Neural progenitor cell (in vitro differentiated cells): ENCODE measurements at places on chromosomes 4 and X. TPM values are rescaled to one million over a fixed set of nuclear protein-coding genes. Genes with fewer than 3 reads are reported as not detected.

The DDX60 gene
- 3.3 and 7.8 TPM in 2 replicates for total RNA-seq

The DMRTC1 gene
- total RNA-seq: not detected in 2 replicates

The CLIC2 gene
- 0.28 TPM in 1 of 2 replicates, not detected in the other for total RNA-seq

The PPBP gene
- not detected in 2 replicates for total RNA-seq

The NXF2B gene
- 0.96 and 2.2 TPM in 2 replicates for total RNA-seq

The RHOXF1 gene
- not detected in 2 replicates for total RNA-seq

The ZNF595 gene
- 29.1 and 36.0 TPM in 2 replicates for total RNA-seq

The KCTD8 gene
- 0.06 TPM in 1 of 2 replicates, not detected in the other for total RNA-seq

The PAK3 gene
- total RNA-seq: 8.3 and 12.5 TPM in 2 replicates

The SASH3 gene
- not detected in 2 replicates for total RNA-seq

The ANKRD37 gene
- 12.5 and 16.3 TPM in 2 replicates for total RNA-seq

The PPARGC1A gene
- 1.7 and 6.6 TPM in 2 replicates for total RNA-seq

The F8A1 gene
- total RNA-seq: 5.5 and 8.7 TPM in 2 replicates

The CLGN gene
- total RNA-seq: 22.7 and 37.8 TPM in 2 replicates

The SPIN4 gene
- 13.1 and 14.6 TPM in 2 replicates for total RNA-seq

The EDA gene
- total RNA-seq: 6.8 and 7.4 TPM in 2 replicates

The PCSK1N gene
- 2.4 TPM in 1 of 2 replicates, not detected in the other for total RNA-seq

The SERTM2 gene
- 0.50 and 0.51 TPM in 2 replicates for total RNA-seq

The RBM46 gene
- total RNA-seq: 0.07 and 0.09 TPM in 2 replicates

The MAGEB1 gene
- not detected in 2 replicates for total RNA-seq

The NXF2 gene
- total RNA-seq: 0.12 and 0.22 TPM in 2 replicates

The F11 gene
- total RNA-seq: not detected in 2 replicates

The LIMCH1 gene
- 5.4 and 9.8 TPM in 2 replicates for total RNA-seq

The UGT8 gene
- total RNA-seq: 2.8 and 4.3 TPM in 2 replicates

The MAGIX gene
- total RNA-seq: 1.4 and 1.5 TPM in 2 replicates

The CCKAR gene
- total RNA-seq: not detected in 2 replicates

The EDNRA gene
- total RNA-seq: 2.9 and 3.4 TPM in 2 replicates

The IRS4 gene
- 70.1 and 102 TPM in 2 replicates for total RNA-seq

The FAM120C gene
- 4.6 and 5.1 TPM in 2 replicates for total RNA-seq

The FANCB gene
- 17.7 and 24.5 TPM in 2 replicates for total RNA-seq

The FGD1 gene
- 8.8 and 16.4 TPM in 2 replicates for total RNA-seq

The CCNA2 gene
- 197 and 254 TPM in 2 replicates for total RNA-seq

The CACNA1F gene
- 1.1 and 4.9 TPM in 2 replicates for total RNA-seq

The ZNF81 gene
- 5.1 and 5.4 TPM in 2 replicates for total RNA-seq

The CENPVL1 gene
- 0.56 and 2.0 TPM in 2 replicates for total RNA-seq
